ENCODE measurements at places on chromosomes 6 and 20.

DNA sequence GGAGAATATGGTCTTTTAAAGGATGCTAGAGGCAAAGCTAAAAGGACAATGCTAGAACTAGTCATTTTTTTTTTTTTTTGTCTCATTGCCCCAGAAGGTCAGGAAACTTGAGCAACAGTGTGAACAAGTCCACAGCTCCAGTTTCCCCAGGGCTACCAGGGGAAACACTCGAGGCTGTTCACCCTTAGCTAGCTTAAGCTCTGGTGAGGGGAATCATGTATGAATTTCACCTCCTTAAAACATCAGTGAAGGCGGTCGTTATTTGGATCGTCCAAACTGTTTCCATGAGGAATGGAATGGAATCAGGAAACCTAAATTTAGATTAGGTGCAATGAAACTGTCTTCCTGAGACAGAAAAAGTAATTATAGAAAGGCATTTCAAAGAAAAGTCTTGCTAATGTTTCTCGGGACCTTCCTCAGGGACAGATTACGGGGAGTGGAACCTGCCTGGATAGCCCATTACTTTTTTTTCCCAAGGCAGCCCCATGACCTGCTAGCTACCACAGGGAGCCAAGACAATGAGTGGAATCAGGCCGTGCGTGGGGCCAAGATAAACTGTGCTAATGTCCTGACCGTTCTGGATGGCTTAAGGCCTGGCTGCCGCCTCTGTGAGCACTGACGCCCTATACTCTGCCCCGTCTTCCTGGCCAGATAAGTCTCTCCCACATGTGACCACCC lies 164.8 kb upstream of the SGK1 start:
- no peak for DNase-seq

GRCh38 chr6:684831-685636 lies 7.9 kb downstream of the EXOC2 start:
- no peak for DNase-seq

DNA sequence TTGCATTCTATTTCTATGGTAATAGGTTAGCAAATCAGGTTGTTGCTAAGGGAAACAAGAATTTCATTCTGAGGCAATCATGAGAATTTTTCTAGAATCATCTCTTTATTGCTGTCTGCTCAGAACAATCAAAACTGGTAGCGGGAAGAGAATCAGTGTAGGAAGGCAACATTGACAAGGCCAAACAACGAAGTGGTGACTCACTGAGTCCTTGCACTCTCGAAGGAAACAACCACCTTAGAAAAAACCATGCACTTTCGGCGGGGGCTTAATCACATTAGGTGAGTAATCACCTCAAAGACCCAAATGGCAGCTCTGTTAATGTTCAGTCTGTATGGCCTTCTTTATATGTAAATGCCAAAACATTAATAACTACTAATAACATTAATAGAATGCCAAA lies 78.8 kb upstream of the MAP7 start:
- peak; percentile 54 for DNase-seq

DNA sequence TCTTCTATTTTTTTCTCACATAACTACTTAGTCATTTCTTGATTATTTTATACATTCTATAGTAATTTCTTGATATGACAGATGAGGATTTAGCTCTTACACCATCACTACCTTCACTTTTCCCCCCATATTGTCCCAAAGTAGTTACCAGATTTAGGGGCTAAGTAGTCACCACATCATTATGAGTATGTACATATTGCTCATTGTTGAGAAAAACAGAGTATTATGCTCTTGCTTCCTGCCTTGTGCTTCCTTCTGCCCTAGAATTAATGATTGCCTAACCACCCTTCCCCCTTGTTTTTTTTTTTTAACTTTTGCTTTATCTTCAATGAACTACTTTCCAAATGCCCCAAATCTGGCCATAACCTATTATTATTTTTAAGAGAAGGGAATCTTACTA lies 6.8 kb upstream of the HLA-B start:
- DNase-seq: no peak

- no peak for DNase-seq
Observed at GRCh38 chr6:145187491-145188206, 547.7 kb downstream of the EPM2A start.

GRCh38 chr20:62458275-62459251 lies 17.2 kb downstream of the GATA5 start:
- DNase-seq: no peak

DNA sequence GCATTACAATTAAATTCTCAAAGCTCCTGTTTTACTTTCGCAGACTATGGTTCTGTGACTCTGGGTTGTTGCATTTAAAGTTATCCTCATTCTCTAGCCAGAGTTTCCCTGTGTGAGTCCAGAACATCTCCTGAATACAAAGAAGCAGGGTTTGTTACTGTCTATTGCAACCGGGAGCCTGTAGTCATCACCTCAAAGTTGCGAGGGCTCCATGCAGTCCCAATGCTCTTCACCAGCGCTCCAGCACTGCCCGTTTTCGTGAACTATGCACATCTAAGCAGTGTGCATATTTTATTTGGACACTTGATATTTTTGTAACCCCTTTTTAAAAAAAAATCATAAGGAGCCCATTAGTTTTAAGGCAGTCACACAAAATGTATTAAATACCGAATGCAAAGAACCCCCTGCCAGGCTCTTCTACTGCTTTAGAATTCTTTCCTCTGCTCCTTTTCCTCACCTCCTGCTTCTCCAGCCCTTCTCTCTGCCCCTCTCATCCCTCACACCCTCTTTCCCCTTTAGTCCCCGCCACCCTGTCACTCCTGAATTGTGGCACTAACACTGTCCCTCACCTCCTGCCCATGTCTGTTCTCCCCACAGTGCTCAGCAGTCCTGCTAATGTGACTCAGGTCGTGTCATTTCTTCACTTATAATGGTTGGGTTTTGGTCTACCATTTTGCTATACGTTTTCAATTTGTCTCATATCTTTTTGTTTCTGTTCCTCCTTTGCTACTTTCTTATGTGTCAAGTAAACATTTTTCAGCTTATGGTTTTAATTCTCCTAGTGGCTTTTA lies 1.1 kb upstream of the HLA-C start:
- no peak for DNase-seq

DNA sequence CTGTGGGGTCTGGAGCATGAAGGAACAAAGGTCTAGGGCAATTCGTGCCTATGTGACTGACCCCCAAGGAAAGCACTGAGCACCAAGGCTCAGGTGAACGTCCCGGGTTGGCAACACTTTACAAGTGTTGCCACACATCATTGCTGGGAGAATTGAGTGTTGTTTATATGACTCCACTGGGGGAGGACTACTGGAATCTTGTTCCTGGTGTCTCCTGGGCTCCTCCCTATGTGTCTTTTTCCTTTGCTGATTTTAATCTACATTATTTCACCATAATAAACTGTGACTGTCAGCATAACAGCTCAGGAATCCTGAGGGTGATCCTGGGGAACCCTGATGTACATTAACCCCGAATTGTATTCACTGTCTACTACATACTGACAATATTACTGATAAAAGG lies 207.7 kb upstream of the BMP2 start:
- no peak for DNase-seq

DNA sequence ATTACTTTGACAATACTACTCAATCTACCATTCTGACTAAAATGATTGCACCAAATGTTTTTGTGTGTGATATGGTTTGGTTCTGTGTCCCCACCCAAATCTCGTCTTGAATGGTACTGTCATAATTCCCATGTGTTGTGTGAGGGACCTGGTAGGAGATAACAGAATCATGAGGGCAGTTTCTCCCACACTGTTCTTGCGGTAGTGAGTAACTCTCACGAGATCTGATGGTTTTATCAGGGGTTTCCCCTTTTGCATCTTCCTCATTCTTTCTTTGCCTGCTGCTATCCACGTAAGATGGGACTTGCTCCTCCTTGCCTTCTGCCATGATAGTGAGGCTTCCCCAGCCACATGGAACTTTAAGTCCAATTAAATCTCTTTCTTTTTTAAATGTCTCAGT lies 20.8 kb downstream of the SYCP2 start:
- no peak for DNase-seq

- no peak for DNase-seq
Observed at GRCh38 chr6:112116221-112116620, 28.8 kb downstream of the FAM229B start.

- no peak for DNase-seq
Observed at GRCh38 chr20:63234693-63235398, 859 bp upstream of the BIRC7 start.

- DNase-seq: no peak
Observed at GRCh38 chr20:50516180-50516934, 6.2 kb downstream of the PTPN1 start.

DNA sequence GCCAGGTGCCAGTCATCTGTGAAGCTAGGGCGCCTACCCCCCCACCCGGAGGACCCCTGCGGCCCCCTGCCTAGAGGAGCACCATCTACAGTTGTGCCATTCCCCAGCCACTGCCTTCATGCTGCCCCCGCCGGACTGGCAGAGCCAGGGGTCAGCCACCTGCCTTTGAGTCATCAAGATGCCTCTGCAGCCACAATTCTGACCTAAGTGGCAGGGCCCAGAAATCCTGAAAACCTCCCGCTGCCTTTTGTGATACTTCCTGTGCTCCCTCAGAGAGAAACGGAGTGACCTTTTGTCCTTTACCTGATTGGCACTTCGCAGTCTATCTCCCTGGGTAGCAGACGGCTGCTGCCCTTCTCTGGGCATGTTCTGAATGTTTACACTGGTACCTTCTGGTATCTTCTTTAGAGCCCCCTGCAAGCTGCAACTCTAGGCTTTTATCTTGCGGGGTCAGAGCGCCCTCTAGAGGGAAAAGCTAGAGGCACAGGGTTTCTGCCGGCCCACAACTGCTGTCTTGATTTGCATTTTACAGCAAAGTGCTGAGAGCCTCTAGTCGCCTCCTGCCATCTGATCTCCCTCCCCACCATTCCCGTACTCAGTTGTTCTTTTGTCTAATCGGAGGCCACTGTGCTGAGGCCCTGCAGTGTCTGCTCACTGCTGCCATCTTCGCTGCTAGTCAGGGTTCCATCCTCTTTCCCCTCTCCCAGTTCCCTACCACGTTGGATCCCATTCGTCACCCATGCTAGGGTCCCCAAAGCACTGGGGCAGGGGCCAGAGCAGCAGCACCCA lies 26.9 kb downstream of the SPATA2 start:
- no peak for DNase-seq

DNA sequence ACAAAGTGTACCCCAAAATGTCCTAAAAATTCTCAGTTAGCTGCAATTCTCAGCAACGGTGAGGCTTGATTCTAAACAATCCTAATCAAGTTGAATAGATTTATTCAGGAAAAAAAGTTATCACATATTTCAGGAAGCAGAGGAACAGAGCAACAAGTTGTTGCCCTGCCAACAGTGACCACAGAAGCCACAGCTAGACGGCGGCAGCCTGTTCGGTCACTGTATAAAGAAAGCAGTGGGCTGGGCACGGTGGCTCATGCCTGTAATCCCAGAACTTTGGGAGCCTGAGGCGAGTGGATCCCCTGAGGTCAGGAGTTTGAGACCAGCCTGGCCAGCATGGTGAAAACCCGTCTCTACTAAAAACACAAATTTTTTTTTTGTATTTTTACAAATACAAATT lies 171.2 kb upstream of the BMP5 start:
- peak; percentile 31 for DNase-seq

- DNase-seq: peak; percentile 66
Observed at GRCh38 chr6:135537741-135538301, 40.3 kb upstream of the AHI1 start.

- DNase-seq: no peak
Observed at GRCh38 chr6:115706324-115706723, 354.4 kb downstream of the FRK start.

DNA sequence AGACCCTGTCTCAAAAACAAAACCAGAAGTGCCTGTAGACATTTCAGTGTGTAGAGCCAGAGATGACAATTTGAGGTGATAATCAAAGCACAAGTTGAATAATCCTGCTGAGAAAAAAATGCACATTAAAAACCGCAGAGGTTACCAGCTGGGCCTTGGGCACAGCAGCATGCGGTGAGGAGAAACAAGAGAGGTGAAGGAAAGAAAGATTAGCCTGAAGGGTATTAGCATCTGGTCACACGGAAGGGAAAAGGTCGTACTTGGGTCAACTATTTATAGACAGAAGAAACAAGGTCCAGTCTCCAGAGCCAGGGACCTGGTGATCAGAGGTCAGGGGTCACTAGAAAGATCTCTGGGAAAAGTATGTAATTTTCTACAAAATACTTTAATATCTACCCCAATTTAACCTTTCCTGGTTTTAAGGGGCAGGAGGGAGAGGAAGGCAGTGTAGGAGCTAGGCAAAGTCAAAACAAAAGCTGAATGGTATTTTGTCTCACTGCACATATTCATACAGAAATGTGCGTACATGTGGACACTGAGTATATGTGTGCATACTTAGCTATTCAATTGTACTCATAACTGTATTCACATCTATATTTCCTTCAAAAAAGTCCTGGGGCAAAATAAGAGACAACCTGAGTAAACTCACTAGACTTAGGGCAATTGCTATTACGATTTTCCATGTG lies 10.1 kb downstream of the MAP7 start:
- peak; percentile 68 for DNase-seq

DNA sequence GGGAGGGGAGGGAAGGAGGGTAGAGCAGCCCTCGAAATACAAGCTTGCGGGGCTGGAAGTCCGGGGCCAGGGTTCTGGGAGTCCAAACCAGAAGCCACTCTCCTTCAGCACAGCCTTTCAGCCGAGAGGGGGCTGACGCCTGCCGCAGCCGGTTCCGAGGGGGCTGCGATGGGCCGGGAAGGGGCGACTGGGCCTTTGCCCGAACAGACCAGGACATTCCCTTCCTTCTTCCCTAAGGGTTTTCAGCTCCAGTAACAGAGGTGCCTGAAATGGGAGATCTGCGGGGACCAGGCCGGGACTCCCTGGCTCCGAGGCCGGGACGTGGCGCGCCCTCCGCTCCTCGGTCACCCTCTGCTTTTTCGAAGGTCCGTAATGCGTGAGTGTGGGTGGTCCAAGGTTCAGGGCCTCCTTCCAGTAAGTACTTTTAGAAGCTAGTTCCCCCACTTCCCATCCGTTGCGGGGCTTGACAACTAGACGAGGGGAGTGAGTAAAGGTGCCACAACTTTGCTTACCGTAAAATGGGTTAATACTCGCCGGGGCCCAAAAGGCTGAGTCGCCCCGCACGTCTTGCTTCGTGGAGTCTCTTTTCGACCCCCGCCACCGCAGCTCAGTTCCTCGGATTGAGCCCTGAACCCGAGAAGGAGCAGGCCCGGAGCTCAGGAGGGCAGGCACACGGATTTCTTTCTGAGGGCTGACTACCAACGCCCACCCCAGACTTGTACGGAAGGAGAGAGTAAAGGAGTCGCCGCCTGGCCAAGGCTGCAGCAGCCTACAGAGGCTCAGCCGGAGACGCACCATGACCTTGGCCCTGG lies 2.9 kb upstream of the OLIG3 start:
- DNase-seq: no peak

DNA sequence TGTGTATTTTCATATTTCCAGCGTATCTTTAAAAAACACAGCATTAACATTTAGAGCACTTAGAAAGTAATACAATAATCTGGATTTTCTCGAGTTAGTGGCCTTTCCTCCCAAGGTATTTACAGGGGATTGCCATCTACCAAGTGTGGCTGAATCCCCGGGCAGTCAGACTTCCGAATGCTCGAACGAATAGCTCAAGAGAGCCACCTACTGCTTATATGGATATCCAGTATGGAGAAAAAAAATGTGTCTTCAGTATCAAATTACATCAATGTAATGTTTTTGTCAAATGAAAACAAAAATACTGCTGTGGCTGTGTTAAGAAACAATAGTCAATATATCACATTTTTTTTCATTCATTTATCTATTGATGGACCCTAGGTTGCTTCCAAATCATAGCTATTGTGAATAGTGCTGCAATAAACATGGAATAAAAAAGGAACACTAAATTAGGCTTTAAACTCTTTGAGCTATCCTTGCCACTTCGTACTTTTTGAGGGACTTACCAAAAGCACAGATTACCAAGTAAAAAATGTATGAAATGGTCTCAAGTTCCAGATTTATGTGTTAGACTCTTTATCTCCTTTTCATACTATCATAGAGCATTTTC lies 654.5 kb upstream of the PTCHD4 start:
- DNase-seq: peak; percentile 63

GRCh38 chr6:143329323-143329722 lies 121.2 kb downstream of the ADAT2 start:
- DNase-seq: no peak

Data from retinal pigment epithelial cell (primary cell).